ENCODE measurements at places on chromosomes 3 and 15. TPM values are rescaled to one million over a fixed set of nuclear protein-coding genes. Genes with fewer than 3 reads are reported as not detected.

Gene RCN2
- 22.9 TPM for total RNA-seq

Gene CACNA2D2
- total RNA-seq: 1.6 TPM

Gene PDE12
- total RNA-seq: 5.5 TPM

Gene CDHR4
- not detected for total RNA-seq

Gene VIPR1
- 2.0 TPM for total RNA-seq

Gene SKOR1
- total RNA-seq: 0.46 TPM

Gene ZNF660
- 1.6 TPM for total RNA-seq

Gene OSBPL10
- 1.8 TPM for total RNA-seq

Gene RASSF1
- 16.0 TPM for total RNA-seq

Gene LOXL1
- 2.2 TPM for total RNA-seq

Gene ADGRG7
- total RNA-seq: not detected
